H9 (cell line): ENCODE measurements at places on chromosomes 3 and 15. TPM values are rescaled to one million over a fixed set of nuclear protein-coding genes. Genes with fewer than 3 reads are reported as not detected.

DNA sequence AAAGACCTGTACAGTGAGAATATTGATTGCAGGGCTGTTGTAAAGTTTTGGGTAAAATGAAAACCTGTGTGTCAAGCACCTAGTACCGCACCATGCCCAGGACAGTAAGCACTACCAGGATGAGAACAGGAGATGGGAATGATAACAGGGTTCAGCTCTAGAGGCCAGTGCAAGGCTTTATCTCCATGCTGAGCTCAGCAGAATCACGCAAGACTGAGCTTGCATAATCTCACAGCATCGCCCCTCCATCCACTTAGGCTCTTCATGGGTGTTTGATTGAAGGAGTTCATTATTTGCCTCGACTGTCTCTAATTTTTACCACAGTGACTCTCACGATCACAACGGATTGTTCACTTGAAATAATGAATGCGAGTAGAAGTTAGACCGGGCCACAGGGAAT is 2.9 kb downstream of the ATP13A5 start:
- no peaks in the 10 kb centered on the region for H3K27me3 ChIP-seq
- H3K4me1 ChIP-seq: no peaks in the 10 kb centered on the region
- no peak overlapping the region for H3K4me3 ChIP-seq
- no peak for DNase-seq
- no peak overlapping the region for H3K27ac ChIP-seq

ANXA2 gene
- total RNA-seq: 126 and 127 TPM in 2 replicates

LRRC49 gene
- total RNA-seq: 8.3 and 9.3 TPM in 2 replicates

- H3K4me3 ChIP-seq: no peak overlapping the region
- peaks cover 7% of the 10 kb centered on the region; the same call in 1 of the 2 replicates for H3K4me1 ChIP-seq
- no peaks in the 10 kb centered on the region; the same call in 2 of the 3 replicates for H3K36me3 ChIP-seq
Measured at GRCh38 chr3:101244212-101244575, 76.2 kb downstream of the IMPG2 start.

HHATL gene
- 0.46 TPM in 1 of 2 replicates, not detected in the other for total RNA-seq

GRCh38 chr3:128698211-128699047 is 27.6 kb upstream of the RAB7A start:
- no peaks in the 10 kb centered on the region for H3K4me1 ChIP-seq
- peak overlapping the region; percentile 60 for H3K4me3 ChIP-seq
- H3K27ac ChIP-seq: no peak overlapping the region
- no peaks in the 10 kb centered on the region for H3K27me3 ChIP-seq

SLC9A9 gene
- total RNA-seq: 0.35 and 0.48 TPM in 2 replicates

DNA sequence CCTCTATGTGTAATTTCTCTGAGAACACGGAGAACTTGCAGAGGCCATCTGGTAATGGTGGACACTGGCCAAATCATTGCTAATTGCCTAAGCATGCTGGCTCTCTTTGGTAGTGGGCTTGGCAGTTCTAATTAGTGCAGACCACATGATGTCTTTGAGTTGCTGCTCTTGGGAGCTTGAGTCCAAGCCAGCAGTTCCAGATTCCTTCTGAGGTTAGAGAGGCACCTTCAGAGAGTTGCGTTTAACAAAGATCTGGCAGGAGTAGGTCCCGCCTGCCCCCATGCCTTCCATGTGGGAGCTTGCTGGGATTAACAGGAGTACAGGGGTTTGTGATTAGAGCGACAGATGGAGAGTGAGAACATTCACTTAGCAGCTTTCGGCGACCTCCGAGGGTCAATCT is 449.0 kb upstream of the LMCD1 start:
- no peak overlapping the region for H3K4me3 ChIP-seq
- H3K27ac ChIP-seq: no peak overlapping the region
- H3K4me1 ChIP-seq: peaks cover 3% of the 10 kb centered on the region; the same call in 1 of the 2 replicates
- H3K27me3 ChIP-seq: no peaks in the 10 kb centered on the region
- DNase-seq: no peak

GPR62 gene
- total RNA-seq: 0.13 and 0.33 TPM in 2 replicates

GNAT1 gene
- 0.18 TPM in 1 of 2 replicates, not detected in the other for total RNA-seq

DNA sequence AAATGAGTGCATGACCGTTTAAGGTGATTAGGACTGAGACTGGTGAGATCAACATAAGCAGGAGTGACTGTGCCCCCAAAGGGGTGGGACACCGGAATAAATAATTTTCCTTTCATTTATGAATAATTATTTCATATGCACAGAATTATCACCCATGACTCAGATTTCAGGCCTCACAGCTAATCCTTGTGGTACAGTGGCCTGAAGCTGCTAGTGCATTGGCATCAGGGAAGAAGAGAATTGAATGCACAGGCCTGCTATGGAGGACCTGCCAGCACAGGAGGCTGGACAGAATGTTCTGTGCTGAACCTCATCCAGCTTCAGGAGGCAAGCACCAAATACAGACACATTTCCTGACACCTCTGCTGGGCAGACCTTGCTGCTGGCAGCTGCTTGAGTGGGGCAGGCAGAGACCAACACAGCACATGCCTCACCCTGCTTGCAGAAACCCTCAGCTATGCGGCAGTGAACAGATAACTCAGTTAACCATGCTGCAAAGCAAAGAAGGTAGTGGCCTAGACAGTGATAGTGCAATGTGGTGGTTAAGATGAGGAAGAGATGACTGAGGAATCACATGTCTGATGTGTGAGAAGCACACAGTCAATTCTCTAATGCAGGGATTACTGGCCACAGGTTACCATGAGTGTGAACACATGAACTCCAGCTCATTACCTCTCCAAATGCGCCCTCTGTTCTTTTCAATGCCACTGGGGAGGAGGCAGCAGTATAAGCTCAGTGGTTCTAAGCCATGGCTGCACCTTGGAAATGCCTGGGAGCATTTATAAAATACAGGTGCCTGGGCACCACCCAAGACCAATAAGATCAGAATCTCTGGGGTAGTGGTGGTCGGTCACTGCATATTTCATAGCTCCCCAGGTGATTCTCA is 68.1 kb upstream of the SCN5A start:
- DNase-seq: no peak
- H3K27ac ChIP-seq: no peak overlapping the region
- H3K27me3 ChIP-seq: no peaks in the 10 kb centered on the region
- H3K4me1 ChIP-seq: no peaks in the 10 kb centered on the region
- H3K36me3 ChIP-seq: no peaks in the 10 kb centered on the region
- no peak overlapping the region for H3K4me3 ChIP-seq

GRCh38 chr15:33963831-33964664 is 4.2 kb upstream of the CHRM5 start:
- no peak overlapping the region for H3K4me3 ChIP-seq
- DNase-seq: no peak
- H3K4me1 ChIP-seq: no peaks in the 10 kb centered on the region
- no peak overlapping the region for H3K27ac ChIP-seq
- H3K36me3 ChIP-seq: no peaks in the 10 kb centered on the region

DNA sequence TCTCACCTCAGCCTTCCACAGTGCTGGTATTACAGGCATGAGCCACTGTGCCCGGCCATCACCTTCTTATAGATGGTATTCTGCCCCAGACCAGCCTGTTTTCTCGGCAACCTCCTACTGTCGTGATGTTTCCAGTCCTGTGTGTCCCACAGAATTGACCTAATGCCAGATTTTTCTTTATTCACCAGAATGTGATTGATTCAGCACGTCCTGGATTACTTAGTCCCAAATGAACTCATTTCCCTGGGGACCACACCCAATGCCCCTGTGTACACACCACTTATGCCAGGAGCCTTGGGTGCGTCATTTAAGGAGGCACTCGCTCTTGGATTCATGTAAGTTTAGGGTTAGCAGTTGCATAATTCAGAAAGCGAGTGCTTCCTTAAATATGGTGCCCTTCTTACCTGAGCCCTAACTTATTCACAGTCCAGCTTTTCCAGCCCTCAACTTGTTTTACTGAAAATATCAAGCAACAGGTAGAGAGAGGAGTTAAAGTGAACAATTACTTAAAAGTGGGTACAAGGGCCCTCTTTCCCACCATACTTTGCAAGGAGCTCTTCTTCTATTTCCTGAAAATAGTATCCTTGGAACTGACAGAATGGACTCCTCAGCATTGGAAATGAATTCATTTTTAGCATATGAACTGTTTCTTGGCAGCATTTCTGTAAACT is 64.6 kb upstream of the UBE2E1 start:
- H3K4me1 ChIP-seq: peaks cover 21% of the 10 kb centered on the region
- peaks cover 25% of the 10 kb centered on the region; the same call in 1 of the 2 replicates for H3K27me3 ChIP-seq
- H3K36me3 ChIP-seq: no peaks in the 10 kb centered on the region
- no peak overlapping the region for H3K4me3 ChIP-seq

TMEM212 gene
- total RNA-seq: not detected in 2 replicates

EPHB1 gene
- total RNA-seq: 2.8 and 3.0 TPM in 2 replicates

DNA sequence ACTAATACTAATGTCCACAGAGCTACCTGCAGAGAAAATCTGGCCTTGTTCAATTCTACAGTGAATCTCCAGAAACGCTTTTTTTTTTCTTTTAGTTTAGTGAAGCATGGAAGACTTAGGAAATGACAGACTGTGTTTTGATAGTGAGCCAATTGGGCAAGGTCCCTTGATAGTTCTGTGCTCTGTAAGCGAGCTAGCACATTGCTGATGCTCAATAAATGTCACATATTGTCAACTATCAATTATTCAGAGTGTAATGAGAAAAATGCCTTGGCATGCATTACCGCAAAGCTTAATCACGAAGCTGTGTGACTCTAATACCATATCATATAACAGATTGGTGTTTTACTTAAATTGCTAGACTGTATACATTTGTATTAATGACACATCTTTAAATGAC is 5.2 kb upstream of the C3orf85 start:
- no peak overlapping the region for H3K27ac ChIP-seq
- no peak for DNase-seq
- H3K4me1 ChIP-seq: no peaks in the 10 kb centered on the region
- H3K4me3 ChIP-seq: no peak overlapping the region
- no peaks in the 10 kb centered on the region for H3K27me3 ChIP-seq
- H3K36me3 ChIP-seq: peaks cover 4% of the 10 kb centered on the region; the same call in 1 of the 2 replicates

GRCh38 chr15:48426044-48426443 is 94.8 kb downstream of the DUT start:
- no peak for DNase-seq
- H3K27me3 ChIP-seq: no peaks in the 10 kb centered on the region
- peaks cover 3% of the 10 kb centered on the region; the same call in 1 of the 2 replicates for H3K4me1 ChIP-seq

DNA sequence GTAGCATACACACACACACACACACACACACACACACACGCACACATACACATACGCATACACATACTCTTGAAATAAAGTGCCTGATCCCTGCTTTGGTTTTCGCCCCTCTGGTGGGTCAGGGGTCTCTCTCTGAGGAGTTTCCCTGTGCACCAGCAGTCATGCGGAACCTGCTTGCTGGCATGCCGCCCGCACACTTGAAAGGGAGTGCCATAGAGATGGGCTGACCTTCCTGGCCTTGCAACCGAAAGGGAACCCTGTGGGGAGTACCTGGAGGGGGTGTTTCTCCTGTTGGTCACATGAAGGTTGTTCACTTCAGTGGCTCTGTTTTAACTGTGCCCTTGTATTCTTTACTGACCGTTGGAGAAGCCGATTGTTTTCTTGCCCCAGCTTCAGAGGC is 752.3 kb downstream of the NR2F2 start:
- no peak overlapping the region for H3K27ac ChIP-seq
- no peak for DNase-seq
- H3K27me3 ChIP-seq: no peaks in the 10 kb centered on the region
- H3K36me3 ChIP-seq: no peaks in the 10 kb centered on the region
- H3K4me1 ChIP-seq: no peaks in the 10 kb centered on the region

DNA sequence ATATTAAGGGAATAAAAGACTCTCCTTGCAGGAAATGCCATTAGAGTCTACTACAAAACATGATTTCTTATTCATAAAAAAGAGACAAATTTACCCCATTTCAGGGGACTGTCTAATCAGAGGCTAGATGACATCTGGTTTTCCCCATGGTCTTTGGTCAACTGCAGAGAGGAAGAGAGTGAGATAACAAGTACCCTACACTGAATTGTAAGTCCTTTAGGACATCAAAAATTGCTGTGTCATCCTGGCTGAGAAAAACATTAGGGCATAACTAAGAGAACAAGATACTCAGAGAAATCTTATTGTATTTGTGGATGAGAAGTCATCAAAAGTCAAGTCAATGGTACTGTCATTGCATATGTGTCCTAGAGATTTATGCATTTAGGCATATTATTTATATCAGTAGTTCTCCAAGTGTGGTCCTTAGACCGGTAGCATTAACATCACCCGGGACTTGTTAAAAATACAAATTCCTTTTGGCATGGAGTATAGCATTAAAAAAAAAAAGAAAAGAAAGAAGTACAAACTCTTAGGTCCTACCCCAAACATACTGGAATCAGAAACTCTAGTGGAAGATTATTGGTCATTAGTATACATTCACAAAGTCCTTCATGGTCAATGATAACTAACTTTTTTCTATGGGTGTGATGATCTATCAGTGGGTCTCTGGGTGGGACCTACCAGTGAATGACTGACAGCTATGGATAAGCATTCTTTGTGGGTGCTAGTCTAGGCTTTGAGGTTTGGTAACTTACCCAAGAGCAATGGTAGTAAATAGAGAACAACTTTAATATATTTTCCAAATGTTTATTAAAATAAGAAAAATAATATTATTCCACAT is 29.0 kb upstream of the TBC1D5 start:
- no peaks in the 10 kb centered on the region for H3K27me3 ChIP-seq
- H3K36me3 ChIP-seq: peaks cover 4% of the 10 kb centered on the region; the same call in 1 of the 2 replicates
- no peak overlapping the region for H3K27ac ChIP-seq
- no peak for DNase-seq
- no peaks in the 10 kb centered on the region for H3K4me1 ChIP-seq

GRCh38 chr3:41327718-41328117 is 128.4 kb downstream of the CTNNB1 start:
- H3K4me3 ChIP-seq: no peak overlapping the region
- H3K4me1 ChIP-seq: peaks cover 11% of the 10 kb centered on the region
- no peak for DNase-seq
- H3K36me3 ChIP-seq: no peaks in the 10 kb centered on the region

DNA sequence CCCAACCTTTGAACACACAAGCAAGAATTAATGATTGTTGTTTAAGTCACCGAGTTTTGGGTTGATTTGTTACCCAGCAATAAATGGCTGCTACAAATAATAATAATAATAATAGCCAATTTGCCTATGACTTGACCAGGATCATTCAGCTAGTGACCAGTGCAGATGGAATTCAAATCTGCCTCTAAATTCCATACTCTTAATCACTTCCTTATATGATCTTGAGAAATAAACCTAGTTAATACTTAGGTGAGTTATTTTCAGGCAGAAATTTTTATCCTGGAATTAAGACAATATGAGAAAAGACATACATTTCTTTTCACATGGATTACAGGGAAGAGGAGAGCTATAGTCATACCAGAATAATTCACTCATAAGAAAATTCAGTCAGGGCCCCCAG is 116.0 kb upstream of the GALNT15 start:
- H3K27me3 ChIP-seq: no peaks in the 10 kb centered on the region
- no peaks in the 10 kb centered on the region for H3K36me3 ChIP-seq
- no peak overlapping the region for H3K27ac ChIP-seq
- H3K4me3 ChIP-seq: no peak overlapping the region

KCNMB2 gene
- total RNA-seq: not detected in 2 replicates

RPS17 gene
- 2,597 and 2,660 TPM in 2 replicates for total RNA-seq

SLC2A2 gene
- not detected in 2 replicates for total RNA-seq
